Fibroblast of gingiva (primary cell): ENCODE measurements at places on chromosomes 3 and 15.

DNA sequence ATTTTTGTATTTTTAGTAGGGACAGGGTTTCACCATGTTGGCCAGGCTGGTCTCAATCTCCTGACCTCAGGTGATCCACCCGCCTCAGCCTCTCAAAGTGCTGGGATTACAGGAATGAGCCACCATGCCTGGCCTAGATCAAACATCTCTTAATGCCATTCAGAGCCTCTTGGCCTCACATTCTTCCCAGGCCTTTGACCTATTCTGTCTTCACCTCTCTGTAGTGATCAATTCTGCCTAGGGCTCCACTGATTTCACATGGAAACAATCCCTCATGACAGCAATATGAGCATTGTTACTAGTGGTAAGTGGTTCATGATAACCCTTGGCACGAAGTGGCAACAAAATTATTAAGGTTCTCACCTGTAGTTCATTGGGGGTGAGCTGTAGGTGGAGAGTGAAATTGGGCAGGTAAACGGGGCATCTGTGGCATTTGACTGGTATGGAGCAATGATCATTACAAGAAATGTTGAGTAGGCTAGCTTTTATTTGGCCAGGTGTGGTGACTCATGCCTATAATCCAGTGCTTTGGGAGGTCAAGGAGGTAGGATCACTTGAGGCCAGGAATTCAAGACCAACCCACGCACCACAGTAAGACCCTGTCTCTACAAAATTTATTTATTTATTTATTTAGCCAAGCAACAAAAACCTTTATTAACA lies 4.8 kb upstream of the ARPIN start:
- no peak for DNase-seq

GRCh38 chr15:68175526-68175925 lies 29.6 kb downstream of the CALML4 start:
- DNase-seq, result no peak

GRCh38 chr3:160016972-160017371 lies 28.3 kb downstream of the IL12A start:
- DNase-seq, result no peak

GRCh38 chr3:51141573-51141972 lies 243.5 kb upstream of the MANF start:
- no peak for DNase-seq

DNA sequence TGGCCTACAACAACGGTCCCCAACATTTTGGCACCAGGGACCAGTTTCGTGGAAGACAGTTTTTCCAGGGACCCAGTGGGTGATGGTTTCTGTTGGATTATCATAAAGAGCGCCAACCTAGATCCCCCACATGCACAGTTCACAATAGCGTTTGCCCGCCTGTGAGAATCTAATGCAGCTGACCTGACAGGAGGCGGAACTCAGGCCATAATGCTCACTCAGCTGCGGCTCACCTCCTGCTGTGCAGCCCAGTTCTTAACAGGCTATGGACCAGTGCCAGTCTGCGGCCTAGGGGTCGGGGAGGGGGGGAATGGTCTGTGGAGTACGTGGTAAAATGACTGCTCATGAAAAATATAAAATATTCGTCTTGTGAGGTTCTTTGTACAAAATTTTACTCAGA lies 518.5 kb upstream of the CADM2 start:
- DNase-seq, result no peak

- DNase-seq, result no peak
Measured at GRCh38 chr3:14453876-14454638, 51.7 kb downstream of the SLC6A6 start.

DNA sequence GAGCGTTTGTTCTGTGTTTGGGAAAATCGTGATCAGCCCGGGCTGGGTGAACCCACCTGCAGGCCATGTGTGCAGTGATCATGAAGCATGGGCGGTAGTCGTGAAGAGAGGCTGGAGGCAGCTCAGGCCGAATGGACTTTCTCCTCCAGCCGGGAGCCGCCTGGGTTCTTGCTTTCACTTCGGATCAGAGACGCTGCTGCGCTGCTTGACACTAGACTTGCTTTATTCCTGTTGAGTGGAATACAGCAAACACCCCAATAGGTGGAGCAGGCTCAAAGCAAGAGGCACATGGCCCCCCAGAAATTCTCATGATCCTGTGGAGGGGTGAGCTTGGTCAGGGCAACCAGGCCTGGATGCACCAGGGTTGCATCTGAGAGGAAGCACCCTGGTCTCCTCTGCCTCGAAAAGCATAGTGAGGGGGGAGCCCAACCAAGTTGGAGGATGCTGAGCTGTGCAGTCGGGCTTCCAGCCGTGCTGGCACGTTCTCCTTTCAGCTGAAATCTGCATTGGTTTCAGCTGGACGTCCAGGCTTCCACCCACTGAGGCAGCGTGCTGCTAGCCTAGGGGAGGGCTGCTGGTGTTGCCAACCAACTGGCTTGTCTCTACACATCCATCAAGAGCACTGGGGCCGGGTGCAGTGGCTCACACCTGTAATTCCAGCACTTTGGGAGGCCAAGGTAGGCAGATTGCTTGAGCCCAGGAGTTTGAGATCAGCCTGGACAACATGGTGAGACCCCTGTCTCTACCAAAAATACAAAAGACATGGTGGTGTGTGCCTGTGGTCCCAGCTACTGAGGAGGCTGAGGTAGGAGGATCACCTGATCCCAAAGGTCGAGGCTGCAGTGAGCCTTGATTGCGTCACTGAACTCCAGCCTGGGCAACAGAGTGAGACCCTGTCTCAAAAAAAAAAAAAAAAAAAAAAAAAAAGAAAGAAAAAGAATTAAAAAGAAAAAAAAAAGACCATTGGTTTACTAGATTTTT lies 2.8 kb upstream of the NRROS start:
- DNase-seq, result no peak

DNA sequence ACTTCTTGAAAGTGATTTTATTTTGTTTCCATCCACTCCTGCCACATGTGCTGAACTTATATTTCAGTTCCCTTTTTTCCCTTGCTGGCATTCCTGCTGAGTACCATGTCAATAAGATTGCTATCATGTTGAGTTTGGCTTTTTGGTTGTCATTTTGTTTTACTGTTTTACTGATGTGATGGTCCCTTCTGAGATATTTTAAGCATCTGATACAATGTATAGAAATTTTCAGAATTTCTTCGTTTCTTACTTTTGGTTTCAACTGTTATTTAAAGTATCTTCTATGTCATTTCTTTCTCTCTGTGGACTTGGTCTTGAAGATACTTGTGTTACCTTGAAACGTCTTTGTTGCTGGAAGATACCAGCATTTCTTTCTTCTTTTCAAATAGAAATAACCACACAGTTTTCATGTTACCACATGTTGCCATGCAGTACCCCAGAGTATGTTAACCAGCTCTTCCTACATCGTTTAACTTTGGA lies 14.1 kb downstream of the SIDT1 start:
- no peak for DNase-seq

GRCh38 chr15:99958426-99959097 lies 225.3 kb upstream of the LYSMD4 start:
- DNase-seq, result no peak

GRCh38 chr3:51637941-51638471 lies 33.0 kb upstream of the TEX264 start:
- DNase-seq, result peak; percentile 63

DNA sequence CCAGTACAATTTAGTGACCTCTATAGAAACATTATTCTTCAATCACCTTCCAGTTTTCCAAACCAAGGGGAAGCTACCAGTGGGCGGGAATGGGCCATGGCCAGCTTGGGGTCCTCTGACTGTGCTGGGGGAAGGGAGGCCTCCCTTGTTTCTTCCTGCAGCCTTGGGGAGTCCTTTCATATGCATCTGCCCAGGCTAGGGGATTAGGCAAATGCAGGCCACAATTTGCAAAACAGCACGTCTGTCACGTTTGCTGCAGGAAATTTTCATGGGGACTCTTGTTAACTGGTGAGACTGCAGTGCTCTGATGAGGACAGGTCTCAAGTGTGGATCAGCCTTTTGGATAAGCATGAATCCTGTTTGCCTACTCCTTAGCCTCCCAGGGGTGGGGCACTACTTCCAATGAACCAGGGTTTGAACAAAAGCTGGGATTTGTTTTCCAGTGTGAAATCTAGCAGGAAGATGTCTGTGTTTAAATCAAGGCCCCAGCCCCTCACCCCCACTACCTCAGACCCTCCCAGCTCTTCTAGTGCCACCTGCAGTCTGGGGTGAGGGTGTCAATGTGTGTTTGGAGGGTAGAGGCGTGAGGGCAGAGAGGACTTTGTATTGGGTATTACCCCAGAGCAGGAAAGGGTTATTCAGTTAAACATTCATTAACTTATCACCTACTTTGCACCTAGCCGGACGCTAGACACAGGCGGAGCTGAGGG lies 219.9 kb downstream of the OPA1 start:
- no peak for DNase-seq

GRCh38 chr15:26178640-26179220 lies 315.6 kb upstream of the ATP10A start:
- DNase-seq, result no peak

- DNase-seq, result no peak
Measured at GRCh38 chr3:98612587-98612986, 19.2 kb upstream of the CPOX start.
